Activated naive CD4-positive, alpha-beta T cell (primary cell): ENCODE measurements at places on chromosomes 6 and 20.

DNA sequence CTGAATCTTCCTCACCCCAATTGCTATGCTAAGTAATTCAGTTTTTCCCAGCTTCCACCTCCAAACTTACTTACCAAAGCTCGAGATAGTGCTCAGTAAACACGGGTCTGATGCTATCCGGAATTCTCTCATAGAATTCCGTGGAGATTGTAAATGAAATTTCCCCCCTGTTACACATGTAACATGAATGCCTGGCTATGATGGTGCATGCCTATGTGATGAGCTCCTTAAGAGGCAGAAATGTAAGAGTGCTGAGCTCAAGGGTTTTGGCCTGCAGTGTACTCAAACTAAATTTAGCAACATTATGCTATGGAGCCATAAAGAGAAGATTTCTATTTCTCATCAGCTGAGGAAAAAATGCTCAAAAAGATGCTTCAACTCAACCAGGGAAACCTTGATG is 133.4 kb upstream of the FUT9 start:
- no peak for DNase-seq

- DNase-seq, result no peak
Observed at GRCh38 chr6:167858086-167858591, 31.4 kb downstream of the AFDN start.

GRCh38 chr6:154462425-154462824 is 48.1 kb downstream of the CNKSR3 start:
- DNase-seq, result no peak

DNA sequence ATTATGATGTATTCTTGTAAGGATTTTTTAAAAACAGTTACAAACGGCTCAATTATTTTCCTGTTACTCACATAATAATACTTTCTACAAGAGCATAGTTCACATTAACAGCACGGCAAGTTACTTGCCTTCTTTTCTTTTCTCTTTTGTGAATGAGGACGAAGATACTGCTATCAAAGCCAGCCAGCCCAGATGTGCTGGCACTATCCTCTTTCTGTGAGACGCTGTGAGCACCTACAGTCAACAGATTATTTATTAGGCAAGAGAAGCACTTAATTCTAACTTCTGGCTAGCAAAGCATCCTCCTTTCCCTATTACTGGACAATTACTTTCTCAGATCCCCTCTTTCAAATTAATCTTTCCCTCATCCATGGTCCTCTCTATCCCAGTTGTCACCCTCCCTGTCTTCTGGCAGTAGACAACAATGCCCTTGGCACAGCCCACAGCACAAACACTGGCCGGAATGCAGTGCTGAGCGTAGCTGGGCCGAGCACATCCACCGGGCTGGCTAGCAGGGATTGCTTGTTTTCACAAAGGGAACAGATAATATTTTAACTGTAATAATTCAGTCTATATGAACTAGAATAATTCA is 262.1 kb downstream of the FOXC1 start:
- no peak for DNase-seq

DNA sequence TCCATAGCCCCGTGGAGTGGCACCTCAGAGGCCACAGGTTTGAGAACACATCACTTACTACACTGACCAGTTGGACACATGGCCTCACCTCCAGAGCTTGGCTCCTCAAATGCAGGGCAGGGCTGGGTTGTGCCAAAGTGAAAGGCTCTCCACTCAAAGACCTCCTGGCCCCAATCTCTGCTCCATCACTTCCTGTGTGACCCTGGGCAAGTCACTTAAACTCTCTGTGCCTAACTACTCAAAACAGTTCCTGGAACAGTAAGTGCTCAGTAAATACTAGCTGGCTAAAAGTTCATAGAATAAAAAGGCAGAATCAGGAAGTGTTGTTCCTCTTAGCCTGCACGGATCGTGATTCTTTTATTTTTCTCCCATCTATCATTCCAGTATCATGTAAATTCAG is 50.2 kb downstream of the AGPAT4 start:
- DNase-seq, result no peak

DNA sequence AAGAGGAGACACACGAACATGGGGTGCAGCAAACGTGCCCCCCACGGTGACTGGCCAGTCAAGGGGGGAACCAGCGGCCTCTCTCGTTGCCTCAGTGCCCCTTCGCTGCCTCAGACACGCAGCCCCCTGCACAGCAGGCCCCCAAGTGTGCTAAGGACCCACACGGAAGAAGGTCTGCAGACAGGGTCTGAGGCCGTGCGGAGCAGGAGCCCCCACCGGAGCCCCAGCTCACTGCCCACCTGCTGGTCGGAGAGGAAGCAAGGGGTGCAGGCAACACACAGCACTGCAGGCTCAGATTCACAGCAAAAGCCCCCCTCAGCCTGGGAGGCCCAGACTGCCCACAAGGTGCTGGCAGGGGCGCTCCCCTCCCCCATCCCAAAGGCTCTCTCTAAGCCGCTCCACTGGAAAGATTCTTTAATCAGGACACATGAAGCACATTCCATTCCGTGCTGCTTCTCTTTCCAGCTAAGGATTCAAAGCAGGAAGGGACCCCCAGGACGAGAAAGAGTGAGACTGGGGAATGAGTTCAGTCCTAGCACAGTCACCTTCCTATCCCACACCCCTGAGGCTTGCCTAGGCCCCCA is 105.1 kb downstream of the SLC23A2 start:
- no peak for DNase-seq
